ENCODE measurements at places on chromosomes 13 and 19.

DNA sequence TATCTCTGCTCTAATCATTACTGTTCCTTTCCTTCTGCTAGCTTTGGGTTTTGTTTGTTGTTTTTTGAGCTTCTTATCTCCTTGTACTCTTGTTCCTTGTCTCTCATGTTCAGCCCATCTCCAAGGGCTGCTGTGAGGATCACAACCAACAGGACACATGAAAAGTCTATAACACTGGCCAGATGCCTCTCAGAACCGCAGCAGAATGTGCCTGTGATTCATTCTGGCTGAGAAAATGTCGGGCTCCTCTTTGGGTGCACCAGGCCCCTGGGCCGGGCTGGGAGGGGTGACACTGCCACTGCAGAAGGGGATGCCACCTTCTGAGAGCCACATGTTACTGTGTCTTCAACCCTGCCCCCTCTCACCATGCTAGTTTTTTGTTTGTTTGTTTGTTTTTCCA is 48.0 kb downstream of the GGACT start:
- no peak for DNase-seq

DNA sequence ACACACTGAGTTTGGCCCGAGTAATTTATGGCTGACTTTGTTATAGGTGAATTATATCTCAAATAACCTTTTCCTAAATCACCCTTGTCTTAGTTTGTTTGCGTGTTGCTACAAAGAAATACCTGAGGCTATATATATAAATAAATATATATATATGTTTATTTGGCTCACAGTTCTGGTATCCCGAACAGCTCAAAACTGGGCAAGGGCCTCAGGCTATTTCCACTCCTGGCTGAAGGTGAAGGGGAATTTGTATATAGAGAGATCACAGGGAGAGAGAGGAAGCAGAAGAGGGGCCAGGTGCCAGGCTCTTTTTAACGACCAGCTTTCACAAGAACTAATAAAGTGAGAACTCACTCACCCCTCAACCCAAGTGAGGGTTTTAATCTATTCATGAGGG is 159.9 kb upstream of the STARD13 start:
- DNase-seq, result no peak

DNA sequence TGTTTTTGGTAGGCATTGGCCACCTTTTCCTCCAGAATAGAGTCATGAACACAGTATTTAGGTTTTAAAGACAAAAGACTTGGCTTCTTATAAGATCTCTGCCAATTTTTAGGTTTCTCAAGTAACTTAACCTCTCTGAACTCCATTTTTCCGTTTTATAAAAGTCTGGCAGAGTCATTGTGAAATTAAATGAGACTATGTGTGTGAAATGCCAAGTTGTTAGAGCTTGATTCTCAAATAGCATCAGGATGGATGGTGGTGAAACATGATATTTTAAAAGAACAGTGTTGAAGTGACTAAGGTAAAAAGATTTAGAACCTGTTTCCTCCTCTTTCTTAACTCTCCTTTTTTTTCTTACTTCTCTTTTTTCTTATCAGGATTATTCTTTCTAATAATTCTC is 617.7 kb upstream of the SLITRK1 start:
- no peak for DNase-seq

- no peak for DNase-seq
These were observed 3.3 kb downstream of the GPR18 start for GRCh38 chr13:99254830-99255229.

- no peak for DNase-seq
These were observed 288.6 kb upstream of the PCDH9 start for GRCh38 chr13:67518785-67519184.

DNA sequence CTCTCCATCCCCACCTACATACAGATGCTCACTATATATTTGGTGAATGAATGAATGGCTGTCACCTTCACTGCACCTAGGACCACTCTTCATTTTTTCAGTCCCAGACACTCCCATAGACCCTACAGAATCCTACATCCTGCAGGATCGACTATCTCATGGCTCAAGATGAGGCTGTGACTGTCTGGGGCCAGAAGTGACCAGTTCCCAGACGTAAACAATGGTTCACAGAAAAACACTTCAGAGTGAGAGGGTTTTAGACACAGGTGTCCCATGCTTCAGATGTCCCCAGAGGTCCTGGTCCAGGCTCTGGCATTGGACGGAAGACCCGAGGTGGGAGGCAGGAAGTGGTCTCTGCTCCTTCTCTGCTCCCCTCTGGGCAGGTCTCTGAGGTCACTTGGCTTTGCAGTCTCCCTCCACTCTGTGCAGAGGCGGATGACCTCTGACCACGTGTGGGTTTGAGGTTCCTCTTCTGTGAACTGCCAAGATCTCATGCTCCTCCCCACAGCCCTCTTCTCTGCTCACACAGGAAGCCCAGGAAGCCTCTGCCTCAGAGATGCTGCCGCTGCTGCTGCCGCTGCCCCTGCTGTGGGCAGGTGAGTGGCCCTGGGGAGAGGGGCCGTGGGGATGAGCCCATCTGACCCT is 24.9 kb downstream of the SIGLEC7 start:
- DNase-seq, result no peak
